ENCODE measurements at places on chromosomes 1 and 21. TPM values are rescaled to one million over a fixed set of nuclear protein-coding genes. Genes with fewer than 3 reads are reported as not detected.

DNA sequence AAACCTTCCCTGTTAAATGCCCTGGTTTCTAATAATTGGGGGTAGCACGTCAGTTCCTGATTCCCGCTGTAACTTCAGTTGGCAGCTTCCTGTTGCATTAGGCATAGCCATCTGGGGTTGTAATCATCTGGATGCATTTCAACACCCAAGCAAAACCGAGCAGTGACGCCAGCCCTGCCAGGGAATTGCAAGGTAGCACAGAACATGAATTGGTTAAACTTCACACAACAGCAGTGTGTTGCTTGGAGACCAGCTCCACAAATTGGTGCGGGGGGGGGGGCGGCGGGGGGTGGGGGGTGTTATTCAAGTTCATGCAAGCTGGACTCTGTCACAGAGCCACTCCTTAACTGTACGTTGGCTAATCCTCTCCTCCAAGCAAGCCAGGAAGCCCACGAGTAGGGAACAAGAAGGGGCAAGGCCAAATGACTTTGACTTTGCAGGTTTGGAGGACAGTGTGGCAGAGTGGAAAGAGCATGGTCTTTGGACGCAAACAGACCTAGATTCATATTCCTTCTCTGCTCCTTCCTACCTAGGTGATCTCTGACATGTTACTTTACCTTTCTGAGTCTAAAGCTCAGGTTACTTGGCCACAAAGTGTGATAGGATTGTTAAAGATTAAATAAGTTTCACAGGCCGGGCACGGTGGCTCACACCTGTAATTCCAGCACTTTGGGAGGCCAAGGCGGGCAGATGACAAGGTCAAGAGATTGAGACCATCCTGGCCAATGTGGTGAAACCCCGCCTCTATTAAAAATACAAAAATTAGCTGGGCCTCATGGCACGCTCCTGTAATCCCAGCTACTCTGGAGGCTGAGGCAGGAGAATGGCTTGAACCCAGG lies 4.7 kb downstream of the LAX1 start:
- H3K4me1 ChIP-seq, result peaks cover 21% of the 10 kb centered on the region
- DNase-seq, result no peak
- no peak overlapping the region for H3K27ac ChIP-seq
- H3K36me3 ChIP-seq, result peaks cover 43% of the 10 kb centered on the region

GRCh38 chr21:45578811-45579381 lies 36.7 kb upstream of the SLC19A1 start:
- H3K4me3 ChIP-seq, result no peak overlapping the region
- no peak overlapping the region for H3K27ac ChIP-seq
- H3K36me3 ChIP-seq, result no peaks in the 10 kb centered on the region
- no peaks in the 10 kb centered on the region for H3K4me1 ChIP-seq
- H3K27me3 ChIP-seq, result no peaks in the 10 kb centered on the region

DNA sequence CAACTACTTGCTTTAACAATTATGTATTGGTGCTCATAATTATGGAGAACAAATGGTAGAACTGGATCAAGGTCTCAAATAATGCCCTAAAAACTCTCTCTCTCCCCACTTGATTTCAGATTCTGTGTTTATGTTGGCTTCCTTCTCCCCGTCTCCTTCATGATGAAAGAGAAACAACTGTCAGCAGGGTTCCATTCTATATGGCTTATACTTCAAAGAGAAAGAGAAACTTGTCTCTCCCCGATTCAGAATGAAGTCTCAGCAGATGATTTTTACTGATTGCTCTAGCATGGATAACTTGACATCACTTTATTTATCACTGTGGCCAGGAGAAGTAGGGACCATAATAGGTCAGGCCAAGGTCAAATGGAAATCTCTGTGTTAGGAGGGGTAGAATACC lies 575.6 kb downstream of the AGBL4 start:
- no peaks in the 10 kb centered on the region for H3K4me1 ChIP-seq
- no peak overlapping the region for H3K27ac ChIP-seq
- no peaks in the 10 kb centered on the region for H3K36me3 ChIP-seq
- H3K27me3 ChIP-seq, result no peaks in the 10 kb centered on the region
- no peak for DNase-seq

- no peak overlapping the region for H3K4me3 ChIP-seq
- no peaks in the 10 kb centered on the region for H3K27me3 ChIP-seq
- H3K27ac ChIP-seq, result no peak overlapping the region
- no peaks in the 10 kb centered on the region for H3K36me3 ChIP-seq
Observed at GRCh38 chr1:201059401-201059800, 35.9 kb upstream of the KIF21B start.

- no peak overlapping the region for H3K27ac ChIP-seq
- no peak overlapping the region for H3K4me3 ChIP-seq
- no peaks in the 10 kb centered on the region for H3K4me1 ChIP-seq
- DNase-seq, result no peak
Observed at GRCh38 chr1:58824753-58825389, 41.0 kb upstream of the JUN start.

GRCh38 chr1:184427722-184428121 lies 40.9 kb downstream of the C1orf21 start:
- no peak overlapping the region for H3K27ac ChIP-seq
- DNase-seq, result no peak
- H3K27me3 ChIP-seq, result no peaks in the 10 kb centered on the region
- H3K36me3 ChIP-seq, result no peaks in the 10 kb centered on the region

- H3K27ac ChIP-seq, result no peak overlapping the region
- no peaks in the 10 kb centered on the region for H3K27me3 ChIP-seq
- H3K4me1 ChIP-seq, result no peaks in the 10 kb centered on the region
Observed at GRCh38 chr1:93807311-93807930, 71.6 kb downstream of the DNTTIP2 start.

DNA sequence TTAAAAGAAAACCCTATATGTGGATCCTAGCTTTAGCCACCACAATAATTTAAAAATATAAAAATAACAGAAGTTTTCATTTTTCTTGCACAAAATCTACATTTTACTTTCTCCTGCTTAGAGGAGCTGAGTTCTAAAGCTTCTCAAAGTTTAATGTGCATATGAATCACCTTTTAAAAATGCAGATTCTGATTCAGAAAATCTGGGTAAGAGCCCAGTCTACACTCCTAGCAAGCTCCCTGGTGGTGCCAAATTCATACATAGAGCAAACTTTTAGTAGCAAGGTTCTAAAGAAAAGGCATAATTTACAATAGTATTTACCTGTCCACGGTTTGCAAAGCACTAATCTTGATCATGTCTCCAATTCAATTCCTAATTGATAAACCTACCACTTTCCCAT lies 19.3 kb downstream of the RSBN1 start:
- H3K27ac ChIP-seq, result no peak overlapping the region
- DNase-seq, result no peak
- H3K4me3 ChIP-seq, result no peak overlapping the region
- peaks cover 15% of the 10 kb centered on the region for H3K4me1 ChIP-seq
- H3K36me3 ChIP-seq, result peaks cover 31% of the 10 kb centered on the region

DNA sequence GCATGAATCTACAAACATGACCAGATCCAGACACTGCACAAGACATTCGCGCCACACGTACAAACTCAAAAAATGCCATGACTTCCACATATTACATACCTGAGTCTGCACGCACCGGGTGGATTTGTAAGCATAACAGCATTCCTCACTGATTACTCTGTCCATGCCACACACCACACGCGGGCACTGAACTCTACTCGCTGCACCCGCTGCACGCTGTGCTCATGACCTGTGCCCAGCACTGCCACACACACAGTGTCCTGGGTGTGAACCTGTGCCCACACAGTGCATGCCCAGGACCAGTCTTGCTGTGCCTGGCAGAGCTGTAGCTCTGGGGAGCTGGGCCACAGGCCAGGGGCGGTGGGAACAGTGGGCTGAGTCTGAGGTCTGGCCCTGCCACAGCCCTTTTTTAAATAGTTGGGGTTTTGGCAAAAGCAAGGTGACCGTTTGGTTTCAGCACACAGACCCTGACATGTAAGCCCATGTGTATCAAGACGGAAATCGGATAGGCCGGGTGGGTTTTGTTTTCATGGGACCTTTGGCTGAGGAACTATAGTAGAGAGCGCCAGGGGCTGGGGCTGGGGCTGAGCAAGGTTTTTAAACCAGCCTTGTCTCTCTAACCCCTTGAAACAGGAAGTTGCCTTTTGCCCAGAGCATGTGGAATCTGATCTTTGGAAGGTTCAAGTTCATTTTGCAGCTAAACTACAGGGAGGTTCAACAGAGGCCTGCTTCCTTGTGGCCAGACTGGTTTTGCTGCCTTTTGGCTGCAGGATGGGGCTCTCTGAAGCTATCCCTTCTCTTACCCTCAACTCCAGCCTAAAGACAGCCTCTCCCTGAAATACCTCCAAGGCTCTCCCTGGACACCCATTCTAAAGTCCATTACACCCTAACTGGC lies 12.3 kb upstream of the GOLT1A start:
- H3K4me1 ChIP-seq, result no peaks in the 10 kb centered on the region
- H3K4me3 ChIP-seq, result no peak overlapping the region
- no peaks in the 10 kb centered on the region for H3K36me3 ChIP-seq
- no peaks in the 10 kb centered on the region for H3K27me3 ChIP-seq

DNA sequence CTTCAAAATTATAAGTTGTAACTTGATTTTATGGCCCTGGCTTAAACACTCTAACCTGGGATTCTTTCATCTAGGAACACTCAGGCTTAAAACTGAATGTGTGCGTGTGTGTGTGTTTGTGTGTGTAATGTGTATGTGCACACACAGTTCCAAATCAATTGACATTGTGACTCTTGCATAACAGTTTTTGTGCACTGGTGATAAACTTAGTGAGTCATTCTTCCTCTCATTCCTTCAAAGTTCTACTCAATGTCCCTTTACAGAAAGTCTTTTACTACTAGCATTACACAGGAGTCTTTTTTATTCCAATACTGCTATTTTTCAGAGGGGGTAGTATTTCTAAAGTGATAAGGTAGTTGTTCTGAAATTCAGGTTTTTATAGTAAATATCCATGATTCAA lies 943.6 kb downstream of the KCNT2 start:
- no peaks in the 10 kb centered on the region for H3K36me3 ChIP-seq
- H3K4me3 ChIP-seq, result no peak overlapping the region
- no peaks in the 10 kb centered on the region for H3K4me1 ChIP-seq
- no peaks in the 10 kb centered on the region for H3K27me3 ChIP-seq
- DNase-seq, result no peak

- H3K4me1 ChIP-seq, result no peaks in the 10 kb centered on the region
- H3K4me3 ChIP-seq, result no peak overlapping the region
Observed at GRCh38 chr21:32214654-32215305, 64.1 kb downstream of the MIS18A start.

FLVCR1 gene
- total RNA-seq, result 10.5 TPM

CAPN2 gene
- total RNA-seq, result 195 TPM

MAST2 gene
- 22.7 TPM for total RNA-seq

COL16A1 gene
- 0.37 TPM for total RNA-seq

ADAMTS4 gene
- 1.1 TPM for total RNA-seq

CASQ2 gene
- total RNA-seq, result not detected

MYBPH gene
- total RNA-seq, result not detected

AMY2B gene
- total RNA-seq, result 64.4 TPM

CSF1 gene
- total RNA-seq, result 1.4 TPM

MIXL1 gene
- total RNA-seq, result not detected

PEX11B gene
- 16.4 TPM for total RNA-seq

RNPEP gene
- total RNA-seq, result 43.4 TPM

CHIA gene
- not detected for total RNA-seq
